ENCODE measurements at places on chromosomes 5 and 9.
A peak's percentile ranks its signal among the peaks of the same experiment; 100 is the strongest.

- no peak for ATAC-seq
Measured at GRCh38 chr5:124708086-124708485, 38.4 kb downstream of the ZNF608 start.

DNA sequence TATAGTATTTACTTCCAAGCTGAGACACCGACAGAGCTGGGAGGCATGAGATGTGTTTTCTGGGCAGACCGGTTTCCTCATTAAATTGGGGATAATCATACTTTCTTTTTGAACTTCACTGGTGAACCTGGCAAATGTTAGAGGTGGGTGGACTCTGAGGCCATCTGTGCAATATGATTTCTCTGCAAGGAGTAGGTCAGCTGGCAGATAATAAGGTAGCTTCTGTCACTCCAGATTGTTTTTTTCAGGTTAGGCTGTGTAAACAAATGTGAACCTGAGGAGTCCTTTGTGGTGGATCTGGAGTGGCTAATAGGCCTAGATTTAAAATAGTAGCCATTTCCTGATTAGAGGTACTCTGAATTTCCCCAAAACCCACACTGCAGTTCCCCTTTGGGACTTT, 75.4 kb upstream of the S1PR3 start:
- ATAC-seq, result no peak

DNA sequence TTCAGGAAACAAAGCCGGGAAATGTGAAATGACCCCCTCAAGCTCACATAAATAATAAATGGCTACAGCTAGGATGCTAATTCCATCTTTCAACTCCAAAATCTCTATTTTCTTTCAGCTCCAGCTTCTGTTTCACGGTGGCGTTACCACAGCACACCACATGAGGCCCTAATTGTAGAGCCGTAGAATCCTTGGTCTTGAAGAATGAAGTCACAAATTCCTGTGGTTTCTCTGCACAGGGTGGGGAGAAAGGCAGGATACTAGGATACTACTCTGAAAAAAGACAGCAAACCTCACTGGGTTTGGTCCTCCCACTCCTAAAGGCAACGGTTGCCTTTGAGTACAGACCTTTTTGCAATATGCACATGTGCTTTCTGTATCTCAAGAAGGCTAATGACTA, 13.9 kb upstream of the RARS1 start:
- no peak for ATAC-seq

DNA sequence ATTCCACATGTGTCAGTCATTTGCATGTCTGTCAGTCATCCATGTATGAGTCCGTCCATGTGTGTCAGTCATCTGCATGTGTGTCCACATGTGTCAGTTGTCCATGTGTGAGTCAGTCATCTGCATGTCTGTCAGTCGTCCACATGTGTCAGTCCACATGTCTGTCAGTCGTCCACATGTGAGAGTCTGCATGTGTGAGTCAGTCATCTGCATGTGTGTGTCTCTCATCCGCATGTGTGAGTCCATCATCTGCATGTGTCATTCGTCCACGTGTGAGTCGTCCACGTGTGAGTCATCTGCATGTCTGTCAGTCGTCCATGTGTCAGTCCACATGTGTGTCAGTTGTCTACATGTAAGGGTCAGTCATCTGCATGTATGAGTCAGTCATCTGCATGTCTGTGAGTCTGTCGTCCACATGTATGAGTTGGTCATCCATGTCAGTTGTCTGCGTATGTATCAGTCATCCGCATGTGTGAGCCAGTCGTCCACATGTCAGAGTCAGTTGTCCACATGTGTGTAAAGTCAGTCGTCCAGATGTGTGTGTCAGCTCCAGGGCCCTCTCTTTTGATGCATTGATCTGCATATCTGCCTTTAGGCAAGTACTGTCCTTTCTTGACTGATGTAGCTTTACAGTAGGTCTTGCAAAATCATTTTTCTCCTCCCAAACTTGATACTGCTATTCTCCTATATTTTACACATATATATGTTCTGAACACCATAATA, 72.5 kb upstream of the CACNA1B start:
- ATAC-seq, result peak; percentile 14

DNA sequence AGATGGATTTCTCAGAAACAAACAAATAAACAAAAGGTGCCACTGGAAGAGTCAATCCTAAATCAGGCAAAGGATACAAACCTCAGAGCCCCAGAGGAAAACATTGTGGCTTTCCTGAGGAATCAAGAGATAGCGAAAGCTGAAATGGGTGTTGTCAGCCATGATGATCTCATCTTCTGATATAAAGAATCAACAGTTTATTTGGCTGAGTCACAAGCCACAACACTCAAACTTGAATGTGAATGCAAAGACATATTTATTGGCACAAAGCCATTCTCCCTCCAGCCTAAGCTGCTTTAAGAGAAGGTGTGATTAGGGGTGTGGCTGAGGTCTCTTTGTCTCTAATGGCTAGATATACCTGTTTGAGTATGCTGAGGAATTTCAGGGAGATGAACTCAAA, 73.3 kb upstream of the NREP start:
- ATAC-seq, result peak; percentile 98

DNA sequence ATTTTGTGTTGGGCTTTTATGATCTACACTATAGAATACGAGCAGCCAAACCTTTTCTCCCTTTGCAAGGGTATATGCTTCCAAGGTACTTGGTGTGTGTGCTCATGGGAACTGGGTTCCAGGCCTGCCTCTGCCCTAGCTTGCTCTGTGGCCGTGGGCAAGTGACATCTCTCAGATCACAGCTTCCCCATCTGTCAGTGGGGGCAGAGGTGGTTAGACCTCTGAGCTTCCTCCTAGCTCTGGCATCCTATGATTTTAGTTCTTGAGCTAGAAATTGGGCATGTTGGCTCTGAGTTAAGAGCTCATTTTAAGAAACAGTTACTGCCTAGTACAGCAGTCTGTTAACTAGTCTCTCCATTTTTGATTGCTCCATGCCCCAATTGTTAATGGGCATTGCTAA, 12.5 kb upstream of the CCNJL start:
- no peak for ATAC-seq

- no peak for ATAC-seq
Measured at GRCh38 chr9:85640425-85640824, 101.3 kb downstream of the AGTPBP1 start.

DNA sequence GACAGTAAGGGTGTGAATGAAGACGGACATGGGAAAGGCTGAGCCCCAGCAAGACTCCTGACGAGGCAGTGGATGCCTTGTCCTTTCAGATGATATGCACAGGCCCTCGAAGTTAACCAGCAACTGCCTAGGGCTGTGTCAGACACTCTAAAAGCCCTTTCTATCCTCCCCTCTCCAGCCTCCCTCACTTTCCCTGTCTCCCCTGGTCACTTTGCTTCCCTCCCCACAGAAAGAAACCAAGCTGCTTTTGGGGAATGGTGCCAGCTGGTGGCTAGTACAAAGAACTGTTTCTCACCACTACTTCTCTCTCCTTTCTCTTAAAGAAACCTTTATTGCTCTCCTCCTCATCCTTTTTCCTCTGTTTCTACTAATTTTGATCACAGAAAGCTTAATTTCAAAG, 21.4 kb downstream of the LHFPL2 start:
- ATAC-seq, result peak; percentile 38

- ATAC-seq, result peak; percentile 35
Measured at GRCh38 chr9:75101004-75101588, 12.8 kb downstream of the OSTF1 start.

DNA sequence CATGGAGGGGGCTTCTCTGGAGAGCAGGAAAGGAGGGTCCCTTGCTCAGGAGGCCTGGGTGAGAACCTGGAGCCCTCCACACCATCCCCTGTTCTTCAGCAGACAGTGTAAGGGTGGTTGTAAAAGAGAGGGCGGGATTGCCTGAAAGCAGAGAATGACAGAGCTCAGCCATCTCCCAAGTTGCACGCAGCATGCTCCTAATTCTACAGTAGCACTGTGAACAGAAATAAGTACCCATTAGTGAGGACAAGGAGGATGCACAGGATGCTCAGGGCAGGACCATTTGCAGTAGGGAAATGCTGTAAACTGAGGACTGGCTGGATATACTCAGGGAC, 8.4 kb downstream of the CCDC69 start:
- ATAC-seq, result no peak

DNA sequence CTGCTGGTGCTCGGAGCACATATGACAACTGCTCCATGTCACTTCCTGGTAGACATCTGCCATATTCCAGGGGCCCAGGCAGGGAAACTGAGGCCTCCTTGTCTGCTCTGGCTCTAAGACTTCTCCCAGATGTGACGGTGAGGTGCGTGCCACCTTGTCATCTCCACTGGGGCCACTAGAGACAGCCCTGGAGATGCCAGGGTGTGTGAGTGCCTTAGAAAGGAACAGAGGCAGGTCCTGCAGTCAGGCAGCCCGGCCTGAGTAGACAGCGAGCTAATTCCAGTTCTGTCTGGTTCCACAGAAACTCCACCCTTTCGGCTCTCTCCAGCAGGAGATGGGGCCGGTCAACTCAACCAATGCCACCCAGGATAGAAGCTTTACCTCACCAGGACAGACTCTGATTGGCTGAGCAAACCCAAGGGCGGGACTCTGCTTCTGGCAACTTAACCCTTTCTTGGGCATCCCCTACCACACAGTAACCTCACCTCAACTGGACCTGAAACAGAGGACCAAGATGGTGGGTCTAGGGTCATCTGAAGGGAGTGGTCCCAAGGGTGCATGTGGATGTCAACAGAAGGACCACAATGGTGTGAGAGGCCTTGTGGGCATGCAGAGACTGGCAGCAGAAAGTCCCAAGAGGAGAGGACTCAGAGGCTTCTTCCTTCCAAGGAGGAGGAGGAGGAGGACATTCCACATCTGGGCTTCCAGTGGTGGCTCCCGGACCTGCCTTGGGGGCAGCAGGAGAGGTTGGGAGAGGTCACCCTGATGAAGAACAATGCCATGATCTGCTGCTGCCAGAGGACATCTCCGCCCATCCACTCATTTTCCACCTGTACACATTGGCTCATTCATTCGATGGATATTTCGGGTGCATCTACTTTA, 77.7 kb downstream of the RGS3 start:
- peak; percentile 91 for ATAC-seq

GRCh38 chr5:360257-361027, 38.9 kb downstream of the AHRR start:
- ATAC-seq, result no peak

- ATAC-seq, result no peak
Measured at GRCh38 chr5:135069895-135070657, 36.0 kb upstream of the PITX1 start.

DNA sequence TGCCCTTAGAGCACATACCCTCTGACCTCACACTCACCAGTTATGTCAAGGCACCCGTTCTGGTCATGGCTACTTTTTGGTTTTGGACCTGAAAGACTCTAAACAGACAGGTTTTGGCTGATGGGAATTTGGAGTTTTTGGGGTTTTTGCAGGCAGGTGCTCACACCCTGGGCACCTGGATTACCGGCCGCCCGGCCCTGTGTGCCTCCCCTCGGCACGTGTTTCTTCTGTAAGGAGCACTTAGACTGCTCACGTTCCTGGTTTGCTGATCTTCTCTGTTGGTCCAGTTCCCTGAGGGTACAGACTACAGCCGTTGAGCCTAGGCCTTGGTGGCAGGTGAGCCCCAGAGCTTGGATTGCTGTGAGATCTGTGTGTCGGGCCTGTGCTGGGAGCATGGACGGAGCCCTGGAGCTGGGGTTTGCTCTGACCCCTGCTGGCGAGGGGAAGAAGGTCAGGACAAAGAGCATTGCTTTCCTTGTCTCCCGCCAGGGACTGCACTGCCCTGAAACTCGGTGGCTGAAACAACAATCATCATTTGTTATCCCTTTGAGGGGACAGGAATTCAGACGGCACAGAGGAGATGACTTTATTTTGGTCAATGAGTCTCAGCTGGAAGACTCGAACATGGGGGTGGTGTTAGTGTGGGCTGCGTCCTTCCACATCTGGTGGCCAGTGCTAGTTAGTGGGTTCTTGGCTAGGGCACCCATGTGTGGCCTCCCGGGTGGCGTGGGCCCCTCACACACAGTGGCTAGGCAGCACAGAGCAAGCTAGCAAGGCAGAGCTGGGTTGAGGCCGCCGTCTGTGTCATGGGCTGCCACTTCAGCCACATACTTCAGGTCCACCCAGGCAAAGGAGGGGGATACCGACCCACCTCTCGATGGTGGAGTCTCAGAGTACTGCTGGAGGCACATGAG, 76.4 kb downstream of the EHMT1 start:
- ATAC-seq, result peak; percentile 45

DNA sequence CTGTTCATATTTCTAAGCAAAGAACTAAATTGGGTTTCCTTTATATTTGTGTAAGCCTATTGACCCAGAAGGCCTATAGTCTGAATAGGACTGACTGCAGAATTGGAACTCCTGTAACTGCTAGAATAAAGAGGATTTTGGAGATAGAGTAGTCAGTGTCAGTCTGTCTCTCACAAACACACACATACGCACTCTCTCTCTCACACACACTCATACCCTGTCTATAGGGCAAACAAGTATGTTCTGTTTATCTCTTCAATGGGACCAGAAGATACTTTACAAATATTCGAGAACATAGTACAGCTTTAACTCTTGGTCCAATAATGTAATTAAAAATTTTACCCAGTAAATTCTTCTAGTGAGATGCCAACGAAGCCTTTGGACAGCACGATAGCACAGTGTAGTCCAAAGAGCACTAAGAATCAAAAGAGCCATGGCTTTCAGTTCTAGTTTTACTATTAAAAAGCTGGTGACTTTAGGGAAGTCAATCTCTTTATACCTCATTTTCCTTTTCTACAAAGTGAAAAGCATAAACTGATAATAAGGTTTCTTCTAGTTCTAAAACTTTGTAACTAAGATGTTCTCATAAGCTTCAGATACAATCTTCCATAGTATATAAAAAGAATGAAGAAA, 19.3 kb downstream of the ABHD17B start:
- ATAC-seq, result no peak

DNA sequence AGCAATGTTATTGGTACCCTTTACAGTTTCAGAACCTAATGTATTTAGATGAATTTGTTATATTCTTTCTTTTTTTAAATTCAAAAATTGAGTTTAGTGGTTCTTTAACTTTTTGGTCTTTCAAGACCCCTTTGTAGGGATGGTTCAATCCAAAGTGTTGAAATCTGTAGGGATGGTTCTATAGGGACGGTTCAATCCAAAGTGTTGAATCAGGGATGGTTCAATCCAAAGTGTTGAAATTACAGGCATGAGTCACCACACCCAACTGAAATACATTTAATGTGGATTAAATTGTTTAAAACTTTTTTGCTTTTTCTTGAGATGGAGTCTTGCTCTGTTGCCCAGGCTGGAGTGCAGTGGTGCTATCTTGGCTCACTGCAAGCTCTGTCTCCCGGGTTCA, 30.6 kb downstream of the SNX2 start:
- no peak for ATAC-seq

DNA sequence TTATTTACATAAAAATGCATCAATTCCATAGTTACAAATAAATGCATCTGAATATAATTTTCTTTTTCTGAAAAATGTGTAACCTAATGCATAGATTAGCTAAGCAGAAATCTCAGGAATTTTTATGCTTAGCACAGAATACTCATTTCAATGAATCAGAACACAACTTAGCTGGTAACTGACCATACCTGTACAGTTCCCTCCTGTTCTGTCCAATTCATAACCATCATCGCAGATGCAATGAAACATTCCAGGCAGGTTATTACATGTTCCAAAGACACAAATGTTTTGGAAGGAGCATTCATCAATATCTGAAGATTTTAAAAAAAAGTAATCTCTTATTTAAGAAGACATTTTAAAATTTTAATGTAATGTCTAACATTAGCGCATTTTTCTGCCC, 219.4 kb downstream of the FBN2 start:
- no peak for ATAC-seq
